ENCODE measurements at places on chromosomes 2 and 18.

DNA sequence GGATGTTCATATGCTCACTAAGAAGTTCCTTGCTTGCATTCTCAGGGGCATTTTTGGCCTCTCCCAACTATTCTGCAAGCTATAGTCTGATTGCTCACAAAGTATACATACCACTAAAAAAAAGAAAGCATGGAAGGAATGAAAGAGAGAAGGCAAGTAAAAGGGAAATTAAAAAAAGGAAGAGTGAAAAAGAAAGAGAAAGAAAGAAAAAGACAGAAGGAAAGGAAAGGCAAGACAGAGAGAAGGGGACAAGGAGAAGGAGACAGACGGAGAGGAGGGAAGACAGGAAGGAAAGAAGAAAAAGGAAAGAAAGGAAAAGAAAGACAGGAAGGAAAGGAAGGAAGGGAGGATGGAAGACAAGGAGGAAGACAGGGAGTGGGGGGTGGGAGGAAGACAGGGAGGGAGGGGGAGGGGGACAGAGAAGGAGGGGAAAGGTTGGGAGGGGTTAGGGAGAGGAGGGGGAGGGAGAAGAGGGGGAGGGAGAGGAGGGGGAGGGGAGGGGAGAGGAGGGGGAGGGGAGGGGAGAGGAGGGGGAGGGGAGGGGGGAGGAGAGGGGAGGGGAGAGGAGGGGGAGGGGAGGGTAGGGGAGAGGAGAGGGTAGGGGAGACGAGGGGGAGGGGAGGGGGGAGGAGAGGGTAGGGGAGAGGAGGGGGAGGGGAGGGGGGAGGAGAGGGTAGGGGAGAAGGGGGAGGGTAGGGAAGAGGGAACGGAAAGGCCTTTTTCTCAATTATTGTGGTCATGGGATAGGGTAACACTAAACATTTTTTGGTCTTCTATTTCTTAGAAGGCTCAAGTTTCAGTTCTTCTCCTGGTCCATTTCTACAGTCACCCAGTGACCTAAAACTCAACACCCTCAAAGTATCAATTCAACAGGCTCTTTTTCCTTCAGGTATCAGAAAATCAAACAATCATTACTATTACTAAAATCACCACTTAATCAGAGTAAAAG lies 50.7 kb downstream of the CERKL start:
- H3K4me1 ChIP-seq: no peaks in the 10 kb centered on the region
- no peak overlapping the region for H3K27ac ChIP-seq
- DNase-seq: no peak
- no peaks in the 10 kb centered on the region for H3K27me3 ChIP-seq
- no peak overlapping the region for H3K4me3 ChIP-seq

GRCh38 chr2:231545105-231545902 lies 15.1 kb upstream of the NMUR1 start:
- H3K36me3 ChIP-seq: no peaks in the 10 kb centered on the region
- peak overlapping the region; percentile 38 for H3K27ac ChIP-seq
- H3K27me3 ChIP-seq: no peaks in the 10 kb centered on the region
- H3K4me3 ChIP-seq: no peak overlapping the region
- DNase-seq: no peak

- no peaks in the 10 kb centered on the region for H3K36me3 ChIP-seq
- no peak overlapping the region for H3K27ac ChIP-seq
- H3K4me3 ChIP-seq: peak overlapping the region; percentile 76
- peaks cover 70% of the 10 kb centered on the region for H3K27me3 ChIP-seq
- H3K4me1 ChIP-seq: peaks cover 7% of the 10 kb centered on the region
These were observed 1.6 kb downstream of the ATOH8 start for GRCh38 chr2:85755122-85756027.

DNA sequence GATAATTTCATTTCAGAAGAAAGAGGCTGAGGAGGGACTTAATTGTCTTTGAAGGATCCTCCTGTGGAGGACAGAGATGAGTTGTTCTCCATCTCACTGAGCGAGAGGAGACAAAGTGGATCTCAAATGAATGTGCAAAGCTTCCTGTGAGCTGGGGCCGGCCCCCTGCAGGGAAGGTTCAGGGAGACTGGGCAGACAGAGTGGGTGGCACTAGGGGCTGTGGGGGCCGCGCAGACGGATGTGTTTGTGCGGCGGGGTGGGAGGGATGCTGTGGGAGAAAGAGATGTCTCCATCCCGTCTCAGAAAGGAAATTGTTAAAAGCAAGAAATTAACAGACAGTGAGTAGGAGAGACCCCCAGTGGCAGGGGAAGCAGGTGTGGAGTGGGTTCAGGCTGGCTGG lies 29.1 kb downstream of the KLHL29 start:
- no peak for DNase-seq
- no peaks in the 10 kb centered on the region for H3K36me3 ChIP-seq
- H3K4me1 ChIP-seq: no peaks in the 10 kb centered on the region
- H3K27me3 ChIP-seq: no peaks in the 10 kb centered on the region

DNA sequence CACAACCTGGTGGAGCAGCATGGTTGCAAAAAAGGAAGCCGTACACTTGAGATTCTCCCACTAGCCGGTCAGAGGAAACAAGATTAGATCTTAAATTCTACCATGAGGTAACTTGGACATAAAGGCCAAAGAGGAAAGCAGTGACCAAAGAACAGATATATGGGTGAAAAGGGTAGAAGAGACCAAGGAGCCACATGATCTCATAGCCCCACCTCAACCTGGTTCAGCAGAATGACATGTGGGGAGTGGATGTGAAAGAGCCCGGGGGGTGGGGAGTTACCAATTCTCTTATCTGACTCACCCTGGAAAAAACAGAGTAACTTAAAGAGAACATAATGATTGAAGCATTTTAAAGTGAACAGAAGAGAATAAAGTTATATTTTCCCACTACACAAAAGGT lies 683.0 kb downstream of the DSC3 start:
- H3K4me3 ChIP-seq: no peak overlapping the region
- H3K36me3 ChIP-seq: no peaks in the 10 kb centered on the region
- H3K27ac ChIP-seq: no peak overlapping the region
- no peaks in the 10 kb centered on the region for H3K4me1 ChIP-seq
- no peak for DNase-seq
